Keratinocyte (primary cell): ENCODE measurements at places on chromosomes 5 and 9.

- no peak for DNase-seq
Observed at GRCh38 chr5:1910861-1911772, 28.4 kb upstream of the IRX4 start.

DNA sequence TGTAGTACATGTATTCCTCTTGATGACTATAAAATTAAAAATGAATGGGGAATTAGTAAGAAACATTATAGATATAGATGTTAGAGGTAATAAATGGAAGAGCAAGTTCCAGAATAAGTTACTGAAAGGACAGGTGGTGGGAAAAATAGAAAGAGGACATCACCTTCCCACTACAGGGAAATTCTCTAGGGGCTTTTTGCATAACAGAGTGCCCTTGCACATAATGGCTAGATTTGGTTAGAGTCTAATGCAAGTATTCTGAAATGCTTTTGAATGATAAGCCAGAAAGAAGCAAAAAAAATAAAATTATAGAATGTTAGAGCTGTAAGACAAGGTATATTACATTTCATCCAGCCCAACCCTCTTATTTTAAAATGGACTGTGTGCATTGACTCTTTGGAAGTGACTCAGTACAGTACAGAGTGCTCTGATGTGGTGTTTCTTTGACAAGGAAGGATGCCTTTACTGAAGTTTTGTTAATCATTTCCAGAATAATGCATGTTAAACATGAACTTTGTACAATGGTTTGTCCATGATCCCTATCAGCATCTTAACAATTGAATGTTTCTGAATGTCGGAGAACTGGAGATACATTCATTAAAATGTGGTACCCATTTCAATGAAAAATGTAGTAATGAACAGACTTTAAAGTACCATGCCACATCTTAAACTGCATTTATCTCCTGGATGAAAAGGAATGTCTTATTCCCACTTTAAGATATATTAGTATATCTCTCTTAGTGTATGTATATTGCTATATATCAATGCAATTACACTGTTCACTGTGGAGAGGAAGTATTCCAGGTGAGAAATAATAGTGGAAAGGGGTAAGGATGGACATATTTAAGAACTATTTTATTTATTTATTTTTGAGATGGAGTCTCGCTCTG is 391.1 kb downstream of the ADGRV1 start:
- no peak for DNase-seq

- DNase-seq = no peak
Observed at GRCh38 chr5:175692235-175692995, 34.5 kb downstream of the HRH2 start.

- DNase-seq = no peak
Observed at GRCh38 chr9:68798423-68798822, 93.4 kb downstream of the PIP5K1B start.

DNA sequence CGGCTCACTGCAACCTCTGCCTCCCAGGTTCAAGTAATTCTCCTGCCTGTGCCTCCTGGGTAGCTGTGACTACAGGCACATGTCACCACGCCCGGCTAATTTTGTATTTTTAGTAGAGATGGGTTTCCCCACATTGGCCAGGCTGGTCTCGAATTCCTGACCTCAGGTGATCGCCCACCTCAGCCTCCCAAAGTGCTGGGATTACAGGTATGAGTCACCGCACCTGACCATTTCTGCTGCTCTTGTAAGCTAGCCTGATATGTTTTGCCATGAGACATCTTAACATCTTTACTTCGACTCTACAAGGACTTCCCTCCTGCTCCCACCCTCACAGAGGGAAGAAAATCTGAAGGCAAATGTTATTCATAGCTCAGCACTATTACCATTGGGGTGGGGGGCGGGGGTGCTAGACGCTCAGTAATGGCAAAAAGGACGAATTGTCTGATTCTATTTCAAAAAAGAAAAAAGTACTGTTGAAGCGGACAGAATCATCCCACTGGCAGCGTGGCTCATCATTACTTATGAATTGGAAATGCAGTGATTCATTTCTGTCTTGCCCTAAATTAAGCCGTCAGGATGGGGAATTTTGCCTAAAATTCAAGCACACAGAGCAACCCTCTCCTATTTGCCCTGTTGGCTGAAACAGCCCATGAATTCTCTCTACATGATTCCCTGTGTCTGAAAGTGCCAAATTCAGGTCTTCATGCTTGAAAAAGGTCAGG is 46.4 kb upstream of the WWC1 start:
- DNase-seq = no peak

DNA sequence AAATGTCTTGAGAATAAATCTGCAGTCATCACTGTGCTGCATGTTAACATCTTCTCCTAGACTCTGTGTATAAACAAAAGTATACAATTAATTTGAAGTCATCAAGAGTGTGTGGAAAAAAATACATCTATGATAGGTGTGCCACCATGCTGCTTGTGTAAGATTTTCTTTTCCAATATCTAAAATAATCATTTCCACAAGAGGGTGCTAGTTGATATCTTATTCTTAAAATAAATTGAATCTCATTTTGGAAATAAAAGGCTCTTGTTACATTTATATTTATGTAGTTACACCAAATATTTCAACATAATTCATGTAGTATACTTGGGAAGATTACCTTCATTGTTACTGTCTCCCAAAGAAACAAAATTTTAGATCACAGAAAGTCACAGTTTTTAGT is 14.1 kb upstream of the MOCS2 start:
- DNase-seq = no peak

- DNase-seq = no peak
Observed at GRCh38 chr5:167232675-167233311, 1058.7 kb upstream of the WWC1 start.

DNA sequence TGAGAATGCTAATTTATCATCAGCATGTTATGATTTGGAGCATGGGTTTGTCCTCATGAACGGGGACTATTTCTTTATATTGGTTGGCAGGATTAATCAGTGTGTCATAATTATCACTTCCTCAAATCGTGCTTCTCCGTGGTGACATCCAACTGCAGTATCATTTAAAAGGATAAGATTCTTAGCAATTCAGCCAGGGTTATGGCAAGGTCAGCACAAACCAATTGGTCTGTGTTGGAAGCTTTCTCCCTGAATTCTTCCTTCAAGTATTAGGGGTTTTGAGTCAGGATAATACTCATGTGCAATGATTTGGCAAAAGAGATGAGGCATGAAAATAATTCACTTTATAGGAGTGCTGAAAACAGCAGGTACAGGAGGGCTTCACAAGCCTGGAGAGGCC is 5.5 kb upstream of the CAMLG start:
- DNase-seq = no peak

DNA sequence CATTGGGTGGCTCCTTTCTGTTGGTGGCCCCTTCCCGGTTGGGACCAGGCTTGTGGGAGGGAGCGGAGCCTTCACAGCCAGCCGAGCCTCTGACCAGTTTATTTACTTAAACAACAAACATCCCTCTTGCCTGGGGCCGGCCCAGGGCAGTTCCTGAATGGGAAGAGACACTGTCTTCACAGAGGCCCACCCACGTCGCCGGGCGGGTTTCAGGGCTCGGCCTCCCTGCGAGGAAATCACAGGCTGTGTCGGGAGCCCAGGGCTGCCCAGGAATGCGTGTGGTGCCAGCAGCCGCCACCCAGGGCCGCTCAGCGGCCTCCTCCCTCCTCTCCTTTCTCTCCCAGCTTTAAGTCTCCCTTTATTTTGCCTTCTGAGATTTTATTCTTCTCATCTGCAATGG is 132.5 kb downstream of the HSD17B3 start:
- DNase-seq = no peak

DNA sequence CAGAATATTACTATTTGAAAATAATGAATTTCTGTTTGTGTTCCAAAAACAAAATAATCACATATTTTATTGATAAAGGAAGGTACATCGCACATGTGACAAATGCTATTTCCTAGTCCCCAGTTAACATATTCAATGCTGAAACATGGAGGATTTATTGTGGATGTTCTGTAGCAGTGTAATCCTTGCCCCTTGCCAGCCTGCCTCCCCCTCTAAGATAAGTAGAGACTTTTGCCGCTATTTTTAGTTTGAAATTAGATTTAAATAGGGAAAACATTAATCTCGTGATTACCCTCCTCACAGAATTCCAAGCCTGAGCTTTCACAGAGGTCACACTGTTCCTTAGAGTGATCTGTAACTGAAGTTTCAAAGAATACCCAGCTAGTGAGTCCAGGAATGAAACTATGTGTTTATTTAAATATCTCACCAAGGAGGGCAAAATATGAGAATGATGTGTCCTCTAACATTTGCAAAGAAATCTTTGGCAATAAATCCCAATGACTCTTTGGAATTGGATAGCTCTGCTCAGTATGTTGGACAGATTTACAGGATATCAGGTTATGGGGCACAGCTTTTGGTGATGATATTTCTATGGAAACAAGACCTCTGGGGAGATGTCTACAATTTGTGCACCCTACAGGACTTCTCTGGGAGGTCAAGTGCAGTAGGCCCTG is 17.3 kb downstream of the CTXN3 start:
- DNase-seq = no peak

DNA sequence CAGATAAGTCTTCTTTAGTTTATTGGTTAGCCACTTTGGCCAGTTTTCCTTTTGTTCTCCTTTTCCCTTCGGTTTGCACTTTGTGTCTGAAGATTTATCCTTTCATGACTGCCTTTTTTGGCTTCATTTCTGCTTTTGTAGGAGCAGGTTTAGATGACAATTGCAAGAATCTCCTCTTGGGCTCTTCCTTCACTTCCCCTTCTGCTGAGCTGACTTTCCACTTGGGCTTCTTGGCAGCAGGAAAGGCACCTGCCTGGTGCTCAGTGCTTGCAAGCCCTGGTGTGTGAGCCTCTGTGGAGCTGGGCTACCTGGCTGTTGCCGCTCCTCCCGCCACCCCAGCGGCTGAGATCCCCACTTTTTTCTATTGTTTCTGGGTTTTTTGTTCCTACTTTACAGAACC is 7.3 kb downstream of the CCDC112 start:
- DNase-seq = no peak

DNA sequence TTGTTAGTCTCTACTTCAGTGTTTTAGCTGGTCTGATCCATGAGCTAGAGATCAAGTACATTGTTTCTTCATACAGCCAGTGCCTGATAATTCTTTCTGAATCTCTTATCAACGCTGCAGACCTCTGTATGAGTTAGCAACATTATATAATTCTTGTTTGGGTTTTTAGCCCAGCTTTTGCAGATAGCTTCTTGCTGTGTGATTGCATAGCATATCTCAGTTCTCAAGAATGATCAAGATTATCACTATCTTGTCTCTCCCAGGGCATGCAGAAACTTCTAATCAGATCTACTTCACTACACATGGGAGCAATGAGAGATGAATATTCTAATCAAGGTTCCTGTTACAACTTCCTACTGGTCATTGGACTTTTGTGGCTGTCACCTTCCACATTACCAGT is 158.3 kb downstream of the FAM174A start:
- no peak for DNase-seq

DNA sequence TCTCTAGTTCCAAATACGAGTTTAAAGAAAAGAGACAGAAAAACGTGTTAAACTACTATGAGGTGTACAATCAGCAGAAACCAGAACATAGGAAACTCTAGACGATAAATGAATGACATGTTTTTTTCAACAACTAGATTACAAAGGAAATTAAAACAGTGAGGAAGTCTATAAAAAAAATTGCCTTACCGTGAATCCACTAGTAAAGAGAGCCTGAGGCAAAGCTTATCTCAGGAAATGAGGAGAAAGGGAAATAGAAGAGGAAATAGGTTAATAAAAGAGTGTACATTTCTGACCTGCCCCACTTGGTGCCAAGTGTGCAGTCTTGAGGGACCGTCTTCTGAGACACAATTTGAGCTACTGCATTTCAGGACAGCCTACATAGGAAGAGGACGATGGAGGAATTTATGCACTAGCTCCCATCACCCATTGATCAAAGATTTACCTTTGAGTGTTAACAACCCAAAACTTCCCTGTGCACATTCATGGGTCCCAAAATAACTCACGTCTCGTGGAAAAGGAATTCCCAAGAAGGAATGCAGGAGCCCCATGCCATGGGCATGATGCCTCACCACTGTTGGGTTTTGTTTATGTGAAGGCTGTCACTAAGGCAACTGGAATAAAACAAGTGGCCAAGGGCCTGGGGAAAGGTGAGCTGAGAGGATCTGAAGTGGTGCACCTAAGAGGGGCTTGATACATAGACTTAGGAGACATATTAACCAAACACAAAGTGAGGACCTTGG is 53.6 kb upstream of the SLC1A3 start:
- DNase-seq = no peak

- no peak for DNase-seq
Observed at GRCh38 chr9:14098486-14099180, 215.3 kb downstream of the NFIB start.

DNA sequence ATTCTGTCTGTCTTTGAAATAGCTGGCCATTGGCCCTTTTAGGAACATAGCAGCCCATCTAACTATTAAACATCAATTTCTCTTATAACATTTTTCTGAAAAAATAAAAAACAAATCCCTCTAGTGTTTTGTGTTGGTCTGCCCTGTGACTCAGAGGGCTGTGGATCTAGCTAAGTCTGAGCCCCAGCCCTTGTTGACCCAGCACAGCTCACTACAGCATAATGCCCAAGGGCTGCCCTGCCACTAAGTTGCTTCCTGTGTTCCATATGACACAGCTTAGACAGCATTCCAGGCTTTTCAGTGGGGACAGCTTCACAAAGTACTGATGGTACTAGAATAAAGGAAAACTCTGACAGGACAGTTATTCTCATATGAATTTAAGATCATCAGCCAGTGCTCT is 136.0 kb downstream of the SCAMP1 start:
- DNase-seq = no peak

DNA sequence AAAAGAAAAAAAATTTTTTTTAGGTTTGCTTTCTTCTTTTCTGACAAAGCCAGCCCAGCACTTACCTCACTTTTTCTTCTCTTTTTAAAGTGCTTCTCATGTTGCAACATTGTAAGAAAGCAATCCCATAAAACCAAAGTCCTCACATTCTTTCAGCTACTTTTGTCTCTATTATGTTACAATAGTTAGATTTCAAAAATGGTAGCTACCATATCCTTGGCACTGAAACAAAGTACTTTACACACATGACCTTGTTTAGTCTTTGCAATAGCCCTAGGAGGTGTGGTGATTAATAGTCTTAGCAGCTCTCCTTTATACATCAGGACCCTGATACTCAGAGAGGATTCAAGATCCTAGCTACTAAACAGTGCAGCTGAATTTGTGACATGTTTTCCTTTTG is 23.5 kb upstream of the CARTPT start:
- no peak for DNase-seq

GRCh38 chr9:135173066-135173465 is 85.6 kb downstream of the OLFM1 start:
- no peak for DNase-seq

DNA sequence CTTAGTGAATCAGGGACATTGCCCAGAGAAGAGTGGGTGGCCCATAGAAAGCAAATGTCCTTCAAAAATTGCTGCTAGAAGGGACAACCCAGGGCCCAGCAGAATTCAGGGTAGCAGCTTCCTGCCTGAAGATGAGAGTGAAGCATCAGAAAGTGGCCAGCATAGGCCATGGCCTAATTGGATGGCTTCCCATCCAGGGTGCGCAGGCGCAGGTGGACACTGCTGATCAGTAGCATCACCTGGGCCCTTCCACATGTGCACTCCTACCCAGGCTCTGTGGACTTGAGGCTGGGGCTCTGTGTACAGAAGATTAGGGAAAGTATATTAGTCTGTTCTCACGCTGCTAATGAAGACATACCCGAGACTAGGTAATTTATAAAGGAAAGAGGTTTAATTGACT is 58.6 kb upstream of the GARNL3 start:
- DNase-seq = no peak
